ENCODE measurements at places on chromosomes 16 and 17. TPM values are rescaled to one million over a fixed set of nuclear protein-coding genes. Genes with fewer than 3 reads are reported as not detected.
A peak's percentile ranks its signal among the peaks of the same experiment; 100 is the strongest.

DNA sequence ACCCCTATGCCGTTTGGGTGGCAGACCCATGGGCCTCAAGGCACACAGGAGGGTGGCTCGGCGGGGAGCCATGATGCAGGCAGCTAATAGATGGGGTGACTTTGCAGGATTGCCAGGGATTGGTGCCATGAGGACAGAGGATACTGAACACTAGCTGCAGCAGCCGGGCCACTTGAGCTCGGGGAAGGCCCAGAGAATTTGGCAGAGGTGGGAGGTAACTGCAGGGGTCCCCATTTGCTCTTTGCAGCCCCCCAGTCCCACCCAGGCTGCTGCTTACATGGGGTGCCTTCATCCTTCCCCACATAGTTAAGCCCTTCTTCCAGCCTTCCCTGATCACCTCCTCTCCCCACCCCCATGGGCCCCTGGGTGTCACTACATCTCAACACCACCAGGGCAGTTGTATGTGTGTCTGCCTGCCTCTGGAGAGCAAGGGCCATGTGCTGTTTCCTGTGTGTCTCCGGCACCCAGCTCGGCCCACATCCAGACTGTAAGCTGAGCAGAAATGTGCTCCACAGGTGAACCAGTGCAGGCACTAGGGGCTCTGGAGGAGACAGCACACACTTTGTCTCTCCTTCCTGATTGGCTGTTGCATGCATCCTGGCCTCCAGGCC lies 52.0 kb downstream of the SREBF1 start:
- no peak overlapping the region for H3K4me3 ChIP-seq
- no peaks in the 10 kb centered on the region for H3K4me1 ChIP-seq
- no peaks in the 10 kb centered on the region for H3K27me3 ChIP-seq
- DNase-seq: no peak
- no peak overlapping the region for H3K27ac ChIP-seq

DNA sequence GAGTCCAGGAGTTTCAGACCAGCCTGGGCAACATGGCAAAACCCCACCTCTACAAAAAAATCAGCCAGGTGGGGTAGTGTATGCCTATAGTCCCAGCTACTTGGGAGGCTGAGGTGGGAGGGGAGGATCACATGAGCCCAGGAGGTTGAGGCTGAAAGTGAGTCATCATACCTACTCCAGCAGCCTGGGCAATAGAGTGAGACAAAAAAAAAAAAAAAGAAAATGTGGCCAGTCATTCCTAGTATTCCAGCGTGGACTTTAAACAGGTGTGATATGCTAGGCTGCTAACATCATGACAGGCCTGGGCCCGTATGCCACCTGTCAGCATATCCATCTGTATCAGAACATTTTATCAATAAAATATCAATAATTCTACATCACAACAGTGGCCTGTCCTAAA lies 143.3 kb downstream of the AATF start:
- H3K4me1 ChIP-seq: no peaks in the 10 kb centered on the region
- no peak overlapping the region for H3K4me3 ChIP-seq
- no peak for DNase-seq
- no peak overlapping the region for H3K27ac ChIP-seq

- H3K4me3 ChIP-seq: no peak overlapping the region
- H3K27ac ChIP-seq: no peak overlapping the region
- no peaks in the 10 kb centered on the region for H3K27me3 ChIP-seq
Observed at GRCh38 chr17:78278139-78278741, 46.8 kb downstream of the TMEM235 start.

CRYBA1 gene
- total RNA-seq: not detected

C16orf89 gene
- total RNA-seq: not detected

SDF2 gene
- 24.6 TPM for total RNA-seq

RGS9 gene
- total RNA-seq: 8.8 TPM

DNA sequence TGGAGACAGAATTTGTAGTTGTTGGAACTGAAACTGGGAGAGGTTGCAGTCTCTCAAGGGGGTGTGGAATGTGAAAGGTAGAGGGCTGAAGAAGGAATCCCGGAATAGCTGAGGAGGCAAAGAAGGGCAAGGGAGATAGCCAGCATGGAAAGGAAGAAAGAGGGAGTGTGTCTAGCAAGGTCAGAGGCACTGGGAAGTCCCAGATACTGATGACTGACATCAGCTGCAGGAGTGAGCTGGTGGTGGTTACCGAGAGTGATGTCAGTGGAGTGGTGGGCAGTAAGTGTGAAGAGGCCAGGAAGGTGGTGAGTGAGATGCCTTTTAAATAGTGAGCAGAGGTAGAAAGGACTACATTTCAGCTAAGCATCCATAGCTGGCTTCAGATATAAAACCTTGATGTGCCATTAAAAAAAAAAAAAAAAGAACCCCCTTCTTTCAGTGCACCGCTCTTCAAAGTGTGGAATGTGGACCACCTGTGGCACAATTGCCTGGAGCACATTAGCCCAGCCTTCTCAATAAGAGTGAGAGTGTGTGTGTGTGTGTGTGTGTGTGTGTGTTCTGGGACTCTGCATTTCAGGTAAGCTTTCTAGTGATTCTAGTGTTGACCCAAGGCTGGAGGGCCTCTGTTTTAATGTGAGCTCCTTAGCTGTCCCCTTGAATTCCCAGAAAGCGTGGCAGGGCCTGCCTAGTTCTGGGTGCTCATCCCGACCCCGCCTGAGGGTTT lies 8.5 kb downstream of the PRMT7 start:
- H3K36me3 ChIP-seq: peaks cover 3% of the 10 kb centered on the region
- no peak overlapping the region for H3K4me3 ChIP-seq
- no peaks in the 10 kb centered on the region for H3K4me1 ChIP-seq
- H3K27ac ChIP-seq: no peak overlapping the region
- DNase-seq: no peak

- no peaks in the 10 kb centered on the region for H3K36me3 ChIP-seq
- H3K4me1 ChIP-seq: no peaks in the 10 kb centered on the region
Observed at GRCh38 chr17:60473788-60474187, 51.5 kb downstream of the CHCT1 start.

FOXK2 gene
- total RNA-seq: 16.8 TPM

DNA sequence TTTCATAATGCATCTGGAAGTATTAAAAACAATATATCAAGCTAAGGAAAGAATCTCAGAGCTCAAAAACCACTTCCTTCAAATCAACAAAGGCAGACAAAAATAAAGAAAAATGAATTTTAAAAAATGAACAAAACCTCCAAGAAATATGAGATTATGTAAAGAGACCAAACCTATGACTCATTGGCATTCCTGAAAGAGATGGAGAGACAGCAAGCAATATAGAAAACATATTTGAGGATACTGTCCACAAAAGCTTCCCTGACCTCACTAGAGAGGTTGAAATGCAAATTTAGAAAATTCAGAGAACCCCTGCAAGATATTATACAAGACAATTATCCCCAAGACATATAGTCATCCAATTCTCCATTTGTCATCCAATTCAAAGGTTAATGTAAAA lies 311.3 kb upstream of the SOX9 start:
- H3K27me3 ChIP-seq: no peaks in the 10 kb centered on the region
- no peak overlapping the region for H3K27ac ChIP-seq

DNA sequence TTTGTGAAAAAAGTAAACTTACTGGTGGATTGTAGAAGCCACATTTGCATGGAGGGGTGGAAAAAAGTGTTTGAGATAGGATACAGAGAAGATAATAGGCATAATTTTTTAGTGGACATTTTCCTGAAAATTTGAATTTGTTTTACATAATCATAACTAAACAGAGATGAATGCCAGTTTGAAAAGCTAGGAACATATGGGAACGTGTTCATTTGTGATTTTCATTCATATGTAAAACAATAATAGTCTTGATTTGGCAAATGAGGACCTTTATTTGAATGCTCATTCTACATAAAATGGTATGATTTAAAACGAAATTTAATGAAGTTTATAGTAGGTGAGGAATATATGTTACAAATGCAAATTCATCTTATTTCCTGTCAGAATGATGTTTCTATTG lies 263.9 kb downstream of the BCAS3 start:
- H3K27ac ChIP-seq: peak overlapping the region; percentile 6
- no peaks in the 10 kb centered on the region for H3K27me3 ChIP-seq
- no peaks in the 10 kb centered on the region for H3K36me3 ChIP-seq
- no peak overlapping the region for H3K4me3 ChIP-seq
- no peak for DNase-seq
- no peaks in the 10 kb centered on the region for H3K4me1 ChIP-seq

DNA sequence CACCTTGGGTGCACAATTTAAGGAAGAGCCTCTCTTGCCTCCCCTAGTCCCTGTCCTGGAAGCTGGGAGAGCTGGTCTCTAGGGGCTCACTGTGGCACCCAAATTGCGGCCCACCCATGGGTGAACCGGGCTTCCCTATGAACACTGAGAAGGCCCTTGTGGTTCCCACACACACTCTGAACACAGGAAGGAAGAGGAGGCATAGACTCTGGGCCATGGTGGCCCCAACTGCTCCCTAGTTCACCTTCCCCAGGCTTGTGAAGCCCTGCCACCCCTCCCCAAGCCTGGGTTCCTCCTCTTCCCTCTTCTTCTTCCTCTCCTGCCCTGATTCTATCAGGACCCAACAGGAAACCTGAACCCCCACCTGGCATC lies 10.5 kb downstream of the SREBF1 start:
- no peak for DNase-seq
- no peaks in the 10 kb centered on the region for H3K36me3 ChIP-seq
- H3K4me1 ChIP-seq: peaks cover 78% of the 10 kb centered on the region

DNA sequence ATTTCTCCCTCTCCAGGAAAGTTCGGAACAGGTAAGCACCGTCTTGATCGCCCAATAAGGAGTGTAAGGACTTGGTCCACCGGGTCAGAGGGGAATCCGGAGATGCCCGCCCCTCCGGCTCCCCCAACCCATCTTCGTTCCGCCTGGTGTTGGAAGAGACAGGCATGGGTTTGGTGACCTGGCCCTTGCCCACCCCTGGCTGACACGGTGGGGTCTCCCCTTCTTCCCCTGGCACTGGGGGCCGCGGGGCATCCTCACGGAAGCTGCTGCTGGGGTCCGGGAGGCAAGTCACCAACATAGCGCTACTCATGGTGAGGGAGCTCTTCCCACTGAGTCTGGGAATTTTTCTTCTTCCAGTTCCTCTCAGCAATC lies 3.2 kb downstream of the AXIN2 start:
- no peaks in the 10 kb centered on the region for H3K27me3 ChIP-seq
- no peak overlapping the region for H3K27ac ChIP-seq
- H3K4me1 ChIP-seq: no peaks in the 10 kb centered on the region

- no peaks in the 10 kb centered on the region for H3K27me3 ChIP-seq
- no peaks in the 10 kb centered on the region for H3K36me3 ChIP-seq
- H3K27ac ChIP-seq: no peak overlapping the region
- H3K4me1 ChIP-seq: no peaks in the 10 kb centered on the region
- peak; percentile 42 for DNase-seq
- no peak overlapping the region for H3K4me3 ChIP-seq
Observed at GRCh38 chr17:83192161-83192788, 112.9 kb downstream of the METRNL start.

KLHL10 gene
- not detected for total RNA-seq

DNA sequence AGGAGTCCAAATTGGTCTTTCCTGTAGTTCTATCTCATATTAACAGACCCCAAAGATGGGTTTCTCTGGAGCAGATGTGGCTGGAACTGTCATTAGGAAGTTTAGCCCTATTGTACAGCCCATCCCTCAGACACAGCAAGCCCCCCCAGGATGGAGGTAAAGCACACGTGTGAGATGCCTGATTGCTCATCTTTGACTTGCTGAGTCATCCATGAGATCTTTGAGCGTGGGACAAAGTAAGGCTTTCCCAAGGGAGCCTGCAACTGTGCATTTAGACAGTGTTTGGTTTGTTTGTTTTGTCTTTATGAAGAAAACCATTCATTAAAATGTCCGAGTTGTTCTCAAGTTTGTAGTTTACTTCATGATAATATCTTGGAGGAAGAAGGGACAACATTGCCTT lies 145.3 kb upstream of the CDH13 start:
- H3K27me3 ChIP-seq: no peaks in the 10 kb centered on the region
- H3K36me3 ChIP-seq: no peaks in the 10 kb centered on the region
- no peak for DNase-seq
- no peak overlapping the region for H3K4me3 ChIP-seq
- no peak overlapping the region for H3K27ac ChIP-seq

DNA sequence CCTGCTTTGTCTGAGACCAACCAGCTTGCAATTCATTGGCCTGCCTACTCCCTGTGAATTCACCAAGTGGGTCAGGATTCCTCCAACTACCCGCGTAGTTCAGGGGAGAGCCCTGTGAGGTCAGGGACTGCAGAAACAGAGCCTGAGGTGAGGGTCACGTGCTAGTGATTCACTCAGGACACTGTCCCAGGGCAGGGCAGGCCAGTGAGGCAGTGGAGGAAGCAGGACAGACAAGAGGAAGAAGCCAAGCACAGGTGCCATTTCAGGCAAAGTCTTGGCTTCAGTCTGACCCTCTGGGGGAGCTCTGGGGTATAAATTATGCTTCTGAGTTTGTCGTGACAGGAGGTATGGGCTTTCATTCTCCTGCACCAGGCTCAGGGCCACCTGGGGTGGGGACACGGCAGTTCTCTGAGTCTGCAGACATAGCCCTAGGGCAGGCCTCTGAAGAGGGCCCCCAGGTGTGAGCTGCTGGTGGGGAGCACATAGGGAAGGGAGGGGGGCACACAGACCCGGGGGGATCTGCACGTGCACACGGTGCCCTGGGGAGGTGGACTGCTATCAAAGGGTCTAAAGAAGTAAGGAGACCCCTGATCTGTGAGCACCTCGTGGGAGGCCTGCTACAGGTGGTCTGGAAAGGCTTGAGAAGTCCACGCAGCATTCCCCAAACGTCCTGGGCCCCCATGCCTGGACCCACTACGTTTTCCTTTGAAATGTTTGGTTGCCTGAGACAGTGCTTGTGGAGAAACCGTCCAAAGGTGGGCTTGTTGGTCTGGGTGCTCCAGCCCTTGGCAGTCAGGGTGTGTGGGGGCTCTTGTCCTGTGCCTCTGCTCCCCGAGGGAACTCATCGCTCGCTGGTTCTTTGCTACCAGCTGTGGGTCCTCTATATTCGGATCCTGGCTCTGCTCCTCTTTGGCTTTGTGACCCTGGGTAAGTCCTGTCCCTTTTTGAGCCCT lies 46.4 kb downstream of the NKD1 start:
- H3K36me3 ChIP-seq: no peaks in the 10 kb centered on the region
- H3K27ac ChIP-seq: no peak overlapping the region
- no peak for DNase-seq
- peaks cover 18% of the 10 kb centered on the region for H3K4me1 ChIP-seq

SLC6A2 gene
- total RNA-seq: not detected

All from right lobe of liver (tissue), 6 donors.